ENCODE measurements at places on chromosomes 6 and 20.

- DNase-seq: no peak
Measured at GRCh38 chr6:72940265-72940664, 285.0 kb downstream of the KHDC1L start.

DNA sequence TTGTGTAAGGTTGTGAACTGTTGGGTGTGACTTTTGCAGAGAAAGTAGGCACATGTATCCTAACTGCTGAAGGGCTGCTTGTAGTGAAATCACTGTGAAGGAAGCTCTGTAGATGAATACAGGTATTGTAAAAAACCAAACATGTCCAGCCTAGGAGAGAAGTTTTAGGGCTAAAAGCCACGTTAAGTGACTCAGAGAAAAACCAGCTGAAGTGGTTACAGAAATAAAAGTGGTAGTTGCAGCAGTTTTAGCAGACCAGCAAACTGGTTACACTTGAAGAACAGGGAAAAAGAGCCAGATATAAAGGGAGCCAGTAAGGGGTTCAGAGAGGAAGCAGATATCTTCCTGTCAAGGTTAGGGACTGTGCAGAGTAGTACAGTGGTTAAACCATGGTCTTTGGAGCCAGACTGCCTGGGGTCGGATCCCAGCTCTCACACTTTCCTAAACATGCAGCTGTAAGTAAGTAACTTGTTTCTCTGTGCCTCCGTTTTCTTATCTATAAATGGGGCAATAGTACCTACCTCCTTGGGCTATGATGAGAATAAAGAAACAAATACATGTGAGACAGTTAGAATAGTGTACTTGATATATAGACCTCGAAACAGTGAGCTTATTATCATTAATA lies 33.8 kb upstream of the RNF8 start:
- DNase-seq: no peak

GRCh38 chr6:45566882-45567281 lies 189.1 kb upstream of the SUPT3H start:
- no peak for DNase-seq

DNA sequence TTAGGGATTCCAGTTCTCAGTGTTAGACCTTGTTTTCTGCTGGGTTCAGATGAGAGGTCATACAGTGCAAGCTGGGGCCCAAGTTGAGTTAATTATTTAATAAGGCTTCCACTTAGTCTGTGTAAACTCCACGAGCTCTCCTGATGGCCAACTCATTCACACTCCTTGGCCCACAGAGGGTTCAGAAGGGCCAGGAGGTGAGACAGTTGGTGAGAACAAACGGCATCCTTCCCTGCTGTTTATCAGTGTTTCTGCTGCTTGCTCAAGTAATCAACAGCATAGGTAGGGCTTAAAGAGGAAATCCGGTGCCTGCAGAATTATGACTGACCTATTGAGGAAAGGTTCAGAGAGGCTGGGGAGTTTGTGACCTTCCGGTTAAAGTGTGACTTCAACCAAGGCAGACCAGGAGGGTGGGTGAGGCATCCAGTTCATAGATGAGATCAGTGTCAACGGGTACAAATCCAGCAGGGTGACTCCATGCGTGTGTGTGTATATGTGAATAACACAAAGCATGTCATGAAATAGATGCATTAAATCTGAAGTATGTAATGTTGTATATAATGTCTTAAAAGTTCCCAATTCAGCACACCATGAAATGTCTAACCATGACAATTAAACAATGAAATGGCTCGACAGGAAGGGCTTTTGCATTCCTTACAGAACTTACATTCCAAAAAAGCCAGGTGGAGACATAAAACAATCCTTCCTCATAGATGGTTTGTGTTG lies 37.4 kb upstream of the BCAS1 start:
- no peak for DNase-seq

DNA sequence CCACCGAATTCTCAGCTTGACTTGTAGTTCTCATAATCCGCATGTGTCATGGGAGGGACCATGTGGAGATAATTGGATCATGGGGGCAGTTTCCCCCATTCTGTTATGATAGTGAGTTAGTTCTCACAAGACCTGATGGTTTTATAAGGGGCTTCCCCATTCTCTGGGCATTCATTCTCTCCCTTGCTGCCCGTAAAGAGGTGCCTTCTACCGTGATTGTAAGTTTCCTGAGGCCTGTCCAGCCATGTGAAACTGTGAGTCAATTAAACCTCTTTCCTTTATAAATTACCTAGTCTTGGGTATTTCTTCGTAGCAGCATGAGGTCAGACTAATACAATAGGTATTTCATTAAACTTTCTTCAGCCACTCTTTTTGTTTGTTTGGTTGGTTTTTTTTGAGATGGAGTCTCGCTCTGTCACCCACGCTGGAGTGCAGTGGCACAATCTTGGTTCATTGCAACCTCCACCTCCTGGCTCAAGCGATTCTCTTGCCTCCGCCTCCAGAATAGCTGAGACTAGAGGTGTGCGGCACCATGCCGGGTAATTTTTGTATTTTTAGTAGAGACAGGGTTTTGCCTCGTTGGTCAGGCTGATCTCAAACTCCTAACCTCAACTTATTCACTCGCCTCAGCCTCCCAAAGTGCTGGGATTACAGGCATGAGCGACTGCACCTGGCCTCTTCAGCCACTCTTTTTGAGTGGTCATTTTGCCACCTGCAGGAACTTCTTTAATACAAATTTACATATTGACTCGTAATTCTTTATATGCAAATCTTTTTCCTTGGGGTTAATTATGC lies 36.3 kb downstream of the GSTA2 start:
- DNase-seq: no peak

DNA sequence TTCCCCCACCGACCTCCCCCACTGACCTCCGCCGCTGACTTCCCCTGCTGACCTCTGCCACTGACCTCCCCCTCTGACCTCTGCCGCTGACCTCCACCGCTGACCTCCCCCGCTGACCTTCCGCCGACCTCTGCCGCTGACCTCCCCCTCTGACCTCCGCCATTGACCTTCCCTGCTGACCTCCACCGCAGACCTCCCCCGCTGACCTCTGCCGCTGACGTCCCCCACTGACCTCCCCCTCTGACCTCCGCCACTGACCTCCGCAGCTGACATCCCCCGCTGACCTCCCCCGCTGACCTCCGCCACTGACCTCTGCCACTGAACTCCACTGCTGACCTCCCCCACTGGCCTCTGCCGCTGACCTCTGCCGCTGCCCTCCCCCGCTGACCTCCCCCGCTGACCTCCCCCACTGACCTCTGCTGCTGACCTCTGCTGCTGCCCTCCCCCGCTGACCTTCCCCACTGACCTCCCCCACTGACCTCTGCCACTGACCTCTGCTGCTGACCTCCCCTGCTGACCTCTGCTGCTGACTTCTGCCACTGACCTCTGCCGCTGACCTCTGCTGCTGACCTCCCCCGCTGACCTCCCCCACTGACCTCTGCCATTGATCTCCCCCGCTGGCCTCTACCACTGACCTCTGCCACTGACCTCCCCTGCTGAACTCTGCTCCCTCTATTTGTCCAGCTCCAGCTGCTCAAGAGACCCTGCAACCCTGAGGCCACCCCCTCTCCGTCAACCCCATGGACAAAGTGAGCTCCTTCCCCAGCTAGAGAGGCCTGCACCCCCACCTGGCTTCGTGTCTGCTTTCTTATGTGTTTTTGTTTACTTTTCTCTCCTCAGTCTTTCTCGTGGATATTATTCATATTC lies 91.4 kb upstream of the AFDN start:
- DNase-seq: no peak

DNA sequence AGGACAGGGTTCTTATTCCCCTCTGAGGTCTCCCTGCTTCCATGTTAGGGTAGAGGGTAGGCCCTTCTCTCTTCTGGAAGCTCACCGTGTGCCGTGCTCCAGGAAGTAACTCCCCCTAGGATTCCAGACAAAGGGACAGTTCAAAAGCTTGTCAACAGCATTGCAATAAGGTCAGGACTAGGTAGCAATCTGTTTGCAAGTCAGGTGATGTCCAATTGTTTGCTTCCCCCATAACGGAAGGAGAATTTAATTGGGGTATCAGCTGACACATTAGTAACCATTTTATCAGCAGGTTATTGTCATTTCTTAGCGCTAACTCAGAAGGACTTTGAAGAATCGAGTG lies 41.9 kb downstream of the SYNJ2 start:
- DNase-seq: no peak

DNA sequence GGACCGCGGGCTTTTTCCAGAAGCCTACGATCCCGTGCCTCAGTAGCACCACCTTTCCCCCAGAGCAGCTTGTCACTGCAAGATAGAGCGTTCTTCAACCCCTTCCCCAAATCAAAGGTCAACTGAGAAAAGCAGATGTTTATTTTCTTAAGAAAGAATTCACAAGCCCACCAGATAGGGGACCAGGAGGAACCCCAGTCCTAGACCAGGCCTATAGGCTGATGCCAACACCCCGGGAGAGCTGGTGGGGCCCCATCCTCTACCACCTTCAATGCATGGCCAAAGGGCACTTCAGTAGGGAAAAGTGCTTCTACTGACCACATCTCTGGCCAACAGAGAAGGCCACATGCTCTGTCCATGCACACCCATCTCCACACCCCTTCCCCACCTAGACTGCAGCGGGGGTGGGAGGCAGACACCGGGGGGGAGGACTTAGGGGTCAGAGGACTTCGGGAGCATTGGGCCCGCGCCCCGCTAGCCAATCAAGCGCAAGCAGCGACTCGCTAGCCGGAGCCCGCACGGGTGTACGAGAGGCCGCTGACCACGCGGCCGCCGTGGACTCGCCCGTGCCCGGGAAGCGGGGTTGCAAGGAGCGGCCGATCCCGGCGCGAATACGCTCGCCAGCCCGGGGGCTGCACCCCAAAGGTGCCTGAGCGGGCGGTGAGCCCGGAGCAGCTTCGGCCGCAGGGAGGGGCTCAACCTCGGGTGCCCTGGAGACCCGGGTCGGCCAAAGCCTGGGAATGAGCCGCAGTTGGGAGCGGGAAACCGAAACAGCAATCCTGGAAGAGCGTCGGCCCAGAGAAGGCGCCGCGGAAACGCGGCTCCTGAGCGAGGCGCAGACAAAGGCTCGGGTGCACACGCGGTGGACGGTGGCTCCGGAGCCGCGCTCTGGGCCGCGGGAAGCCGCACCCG lies 2.8 kb downstream of the PDE10A start:
- DNase-seq: no peak

DNA sequence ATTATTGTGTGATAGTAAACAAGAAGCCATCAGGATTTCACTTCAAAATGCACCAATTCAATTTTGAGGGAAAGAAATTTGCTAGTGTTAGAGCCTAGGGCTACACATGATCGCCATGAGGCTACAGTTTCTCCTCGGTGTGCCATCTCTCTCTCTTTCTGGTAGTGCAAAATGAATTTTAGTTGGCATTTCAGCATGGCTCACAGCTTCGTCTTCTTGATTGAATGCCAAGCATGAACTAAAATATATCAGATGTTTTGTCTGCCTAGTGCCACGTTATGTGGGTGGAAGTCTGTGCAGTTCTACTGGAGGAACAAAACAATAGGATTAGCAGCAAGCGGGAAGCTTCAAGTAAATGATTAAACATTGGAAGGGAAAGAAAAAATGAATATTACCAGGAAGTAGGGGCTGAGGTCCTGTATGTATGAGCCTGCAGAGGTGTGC lies 6.8 kb upstream of the MRAP2 start:
- no peak for DNase-seq

DNA sequence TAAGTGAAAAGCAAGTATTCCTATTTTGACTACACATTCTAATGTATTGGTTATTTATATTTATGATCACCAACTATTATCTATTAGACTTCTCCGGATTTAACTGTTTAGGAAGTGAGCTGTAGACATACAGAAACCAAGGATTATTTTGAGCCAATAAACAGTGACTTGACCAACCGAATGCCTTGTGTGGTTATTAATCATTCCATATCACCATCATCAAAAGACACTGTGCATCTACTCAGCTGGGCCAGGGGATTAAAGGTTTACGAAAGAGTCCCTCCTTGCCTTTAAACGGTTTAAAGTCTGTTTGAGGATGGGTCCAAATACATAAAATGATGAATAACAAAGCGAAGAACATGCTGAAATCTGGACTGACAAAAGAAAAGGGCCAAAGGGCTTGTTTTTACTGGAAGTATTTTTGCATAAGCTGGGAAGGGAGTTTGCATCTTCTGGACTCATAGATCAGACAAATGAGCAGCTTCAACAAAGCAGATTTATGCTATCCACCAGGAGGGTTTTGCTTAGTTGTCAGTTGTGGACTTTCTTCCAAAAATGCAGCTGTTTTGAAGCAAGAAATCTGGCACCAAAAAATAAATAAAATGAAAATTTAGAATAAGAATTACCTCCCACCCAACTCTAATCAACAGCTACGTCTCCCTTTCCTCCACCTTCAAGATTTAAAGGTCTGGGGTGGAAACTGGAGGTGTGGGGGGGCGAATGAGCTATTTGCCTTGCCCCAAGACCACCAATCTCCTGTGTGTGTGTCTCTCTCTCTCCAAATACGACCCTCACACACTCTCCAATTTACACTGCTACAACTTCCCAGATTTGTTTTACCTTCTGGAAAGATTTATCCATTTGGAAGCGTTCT lies 33.6 kb upstream of the ID4 start:
- DNase-seq: no peak

GRCh38 chr6:47343600-47343999 lies 33.9 kb upstream of the TNFRSF21 start:
- no peak for DNase-seq

- DNase-seq: no peak
Measured at GRCh38 chr6:300026-300425, 7.7 kb downstream of the DUSP22 start.

DNA sequence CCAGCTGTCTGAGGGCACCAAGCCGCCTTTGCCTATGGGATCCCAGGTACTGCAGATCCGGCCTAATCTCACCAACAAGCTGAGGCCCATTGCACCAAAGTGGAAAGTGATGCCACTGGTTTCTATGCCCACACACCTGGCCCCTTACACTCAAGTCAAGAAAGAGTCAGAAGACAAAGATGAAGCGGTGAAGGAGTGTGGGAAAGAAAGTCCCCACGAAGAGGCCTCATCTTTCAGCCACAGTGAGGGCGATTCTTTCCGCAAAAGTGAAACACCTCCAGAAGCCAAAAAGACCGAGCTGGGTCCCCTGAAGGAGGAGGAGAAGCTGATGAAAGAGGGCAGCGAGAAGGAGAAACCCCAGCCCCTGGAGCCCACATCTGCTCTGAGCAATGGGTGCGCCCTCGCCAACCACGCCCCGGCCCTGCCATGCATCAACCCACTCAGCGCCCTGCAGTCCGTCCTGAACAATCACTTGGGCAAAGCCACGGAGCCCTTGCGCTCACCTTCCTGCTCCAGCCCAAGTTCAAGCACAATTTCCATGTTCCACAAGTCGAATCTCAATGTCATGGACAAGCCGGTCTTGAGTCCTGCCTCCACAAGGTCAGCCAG lies 283.0 kb downstream of the TSHZ2 start:
- no peak for DNase-seq

DNA sequence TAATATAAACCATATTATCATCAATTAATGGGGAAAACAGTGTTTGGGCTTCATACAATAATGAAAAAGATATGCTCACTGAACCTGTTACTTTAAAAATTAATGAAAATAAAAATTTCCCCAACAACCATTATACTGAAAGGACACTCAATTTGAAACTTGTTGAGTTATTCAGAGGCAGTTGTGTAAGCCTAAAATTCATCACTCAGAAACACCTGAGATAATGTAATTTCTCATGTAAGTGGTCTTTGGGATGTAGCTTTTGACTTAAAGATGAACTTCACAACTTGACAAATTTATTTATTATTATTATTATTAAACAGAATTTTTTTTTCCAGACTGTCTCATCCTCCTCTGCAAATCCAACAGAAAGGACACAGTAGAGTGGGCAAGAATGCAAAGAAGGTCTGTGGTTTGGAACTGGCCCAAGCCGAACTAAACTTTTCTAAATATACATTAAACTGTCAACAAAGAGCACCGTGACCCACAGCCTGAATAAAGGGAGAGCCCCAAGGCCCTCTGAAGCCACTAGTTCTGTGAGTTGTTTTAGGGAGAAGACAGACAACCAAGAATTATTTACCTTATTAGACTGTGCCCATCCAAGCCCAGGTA lies 32.2 kb upstream of the HEY2 start:
- DNase-seq: no peak
